Neural crest cell (in vitro differentiated cells): ENCODE measurements at places on chromosomes 5 and 9. TPM values are rescaled to one million over a fixed set of nuclear protein-coding genes. Genes with fewer than 3 reads are reported as not detected.

Gene ZNF354C
- 11.6 and 12.2 TPM in 2 replicates for total RNA-seq

Gene PCDHA11
- 6.5 and 6.8 TPM in 2 replicates for total RNA-seq

- no peak overlapping the region for H3K4me3 ChIP-seq
- no peak for DNase-seq
- H3K4me1 ChIP-seq = peaks cover 45% of the 10 kb centered on the region
- no peaks in the 10 kb centered on the region for H3K27me3 ChIP-seq
Observed at GRCh38 chr9:8823131-8823895, 1023.7 kb upstream of the DMAC1 start.

GRCh38 chr5:170470808-170471404 lies 32.9 kb upstream of the KCNIP1 start:
- no peaks in the 10 kb centered on the region for H3K36me3 ChIP-seq
- H3K4me3 ChIP-seq = no peak overlapping the region
- H3K27me3 ChIP-seq = no peaks in the 10 kb centered on the region

GRCh38 chr5:116989995-116990394 lies 415.4 kb upstream of the SEMA6A start:
- DNase-seq = peak; percentile 2
- H3K36me3 ChIP-seq = no peaks in the 10 kb centered on the region
- no peak overlapping the region for H3K4me3 ChIP-seq
- peaks cover 23% of the 10 kb centered on the region for H3K4me1 ChIP-seq
- no peaks in the 10 kb centered on the region for H3K27me3 ChIP-seq

GRCh38 chr5:8458038-8458383 lies 589.1 kb downstream of the MTRR start:
- no peak for DNase-seq
- H3K27me3 ChIP-seq = no peaks in the 10 kb centered on the region
- H3K4me1 ChIP-seq = peaks cover 38% of the 10 kb centered on the region
- no peak overlapping the region for H3K27ac ChIP-seq
- no peak overlapping the region for H3K4me3 ChIP-seq

DNA sequence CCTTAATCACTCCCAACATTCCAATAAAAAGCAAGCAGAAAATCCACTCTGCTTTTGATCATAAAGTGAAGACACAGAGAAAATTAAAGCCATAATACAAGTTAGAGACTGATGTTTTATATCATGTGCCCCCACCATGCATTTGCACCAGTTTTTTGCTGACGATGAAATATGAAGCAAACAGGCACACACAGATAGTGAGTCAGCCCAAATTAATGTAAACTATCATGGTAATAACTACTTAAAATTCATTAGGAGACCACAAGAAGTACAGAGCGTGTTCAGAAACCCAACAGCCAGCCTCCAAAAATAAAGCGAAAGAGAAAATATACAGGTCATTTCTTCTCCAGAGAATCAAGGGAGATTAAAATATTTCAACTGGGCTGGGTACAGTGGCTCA lies 46.4 kb upstream of the KDM4C start:
- H3K27ac ChIP-seq = no peak overlapping the region
- no peaks in the 10 kb centered on the region for H3K27me3 ChIP-seq

Gene PRRT1B
- total RNA-seq = not detected in 2 replicates

DNA sequence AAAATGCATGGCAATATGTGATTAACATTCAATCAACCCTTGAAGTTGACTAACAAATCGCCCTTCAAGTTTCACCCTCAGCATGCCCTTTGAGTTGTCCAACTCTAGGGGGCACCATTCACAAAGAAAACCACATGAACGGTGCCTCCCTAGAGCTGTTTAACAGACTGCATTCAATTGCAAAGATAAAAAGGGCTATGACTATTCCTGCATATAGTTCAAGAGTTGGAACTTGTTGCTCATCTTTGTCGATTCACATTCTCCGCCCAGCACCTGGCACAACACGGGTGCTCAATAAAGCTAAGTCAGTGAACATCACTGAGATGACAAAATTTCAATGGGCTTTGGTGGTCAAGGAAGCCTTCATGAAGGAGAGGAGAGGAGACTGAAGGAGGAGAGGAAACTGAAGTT lies 69.6 kb upstream of the SLC30A5 start:
- H3K27me3 ChIP-seq = no peaks in the 10 kb centered on the region
- H3K4me1 ChIP-seq = no peaks in the 10 kb centered on the region
- no peak overlapping the region for H3K4me3 ChIP-seq
- no peak for DNase-seq
- H3K36me3 ChIP-seq = no peaks in the 10 kb centered on the region

GRCh38 chr5:82164176-82164976 lies 113.8 kb downstream of the RPS23 start:
- H3K4me1 ChIP-seq = peaks cover 19% of the 10 kb centered on the region
- H3K4me3 ChIP-seq = no peak overlapping the region
- H3K27me3 ChIP-seq = no peaks in the 10 kb centered on the region
- H3K36me3 ChIP-seq = no peaks in the 10 kb centered on the region
- DNase-seq = no peak

- peaks cover 17% of the 10 kb centered on the region for H3K4me1 ChIP-seq
- DNase-seq = no peak
- H3K27ac ChIP-seq = no peak overlapping the region
- H3K27me3 ChIP-seq = no peaks in the 10 kb centered on the region
- no peak overlapping the region for H3K4me3 ChIP-seq
Observed at GRCh38 chr9:12922224-12922866, 147.5 kb downstream of the LURAP1L start.

DNA sequence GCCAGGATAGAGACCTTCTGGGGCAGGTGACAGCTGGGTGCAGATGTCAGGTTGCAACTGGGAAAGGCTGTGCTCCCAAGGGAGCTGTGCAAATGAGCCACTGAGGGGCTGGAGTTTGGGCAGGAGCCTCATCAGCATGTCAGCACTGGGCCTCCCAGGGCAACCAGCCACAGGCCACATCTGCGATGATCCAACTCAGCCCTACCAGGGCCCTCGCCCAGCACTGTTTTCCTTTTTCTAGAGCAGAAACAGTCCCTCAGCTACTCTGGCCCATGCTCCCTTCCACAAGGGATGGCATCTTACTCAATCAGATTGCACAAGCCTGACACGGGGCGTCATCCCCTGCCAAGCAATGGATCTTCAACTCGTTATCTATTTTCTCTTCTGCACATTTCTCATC lies 24.8 kb downstream of the NIPAL4 start:
- no peak overlapping the region for H3K27ac ChIP-seq
- H3K4me3 ChIP-seq = no peak overlapping the region
- H3K4me1 ChIP-seq = no peaks in the 10 kb centered on the region
- H3K36me3 ChIP-seq = peaks cover 12% of the 10 kb centered on the region
- DNase-seq = no peak
- no peaks in the 10 kb centered on the region for H3K27me3 ChIP-seq

DNA sequence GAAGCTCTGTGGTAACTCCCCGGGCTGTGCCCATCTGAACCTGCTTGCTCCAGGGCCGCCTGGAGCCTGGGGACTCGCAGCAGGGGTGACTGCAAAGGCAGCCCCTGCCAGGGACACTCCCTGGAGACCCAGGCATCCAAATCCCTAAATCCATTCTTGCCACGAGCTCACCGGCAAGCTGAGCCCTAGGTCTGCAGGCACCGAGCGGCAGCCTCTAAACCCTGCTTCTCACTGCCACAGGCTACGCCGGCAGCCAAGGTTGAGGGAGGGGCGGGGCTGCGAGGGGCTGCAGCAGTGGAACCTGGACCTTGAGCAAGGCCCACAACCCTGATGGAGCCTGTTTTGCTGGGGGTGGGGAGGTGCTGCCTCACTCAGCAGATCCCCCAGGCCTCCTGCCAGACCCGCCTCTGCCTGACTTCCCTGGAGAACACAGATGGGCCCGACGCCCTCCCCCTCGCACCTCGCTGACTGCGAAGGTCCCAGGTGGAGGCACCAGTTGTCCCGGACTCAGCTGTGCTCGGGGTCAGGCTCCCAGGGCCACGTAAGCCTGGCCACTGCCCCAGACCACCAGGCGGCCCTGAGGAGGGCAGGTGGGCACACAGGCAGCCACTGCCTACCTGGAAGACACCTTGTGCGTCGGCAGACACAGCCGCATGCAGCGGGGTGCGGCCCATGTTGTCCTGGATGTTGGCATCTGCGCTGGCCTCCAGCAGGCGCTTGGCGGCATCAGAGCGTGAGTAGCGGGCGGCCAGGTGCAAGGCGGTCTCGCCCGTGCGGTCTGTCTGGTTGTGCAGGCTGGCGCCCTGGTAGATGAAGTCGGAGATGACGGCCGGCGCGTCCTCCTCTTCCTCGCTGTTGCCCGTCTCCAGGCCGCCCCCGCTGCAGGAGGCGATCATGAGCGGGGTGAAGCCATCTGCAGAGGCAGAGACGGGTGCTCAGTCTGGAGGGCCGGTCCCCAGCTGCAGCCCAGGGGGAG lies 17.4 kb upstream of the SEC16A start:
- H3K4me1 ChIP-seq = no peaks in the 10 kb centered on the region
- DNase-seq = no peak
- no peak overlapping the region for H3K27ac ChIP-seq
- H3K36me3 ChIP-seq = peaks cover 2% of the 10 kb centered on the region
- no peak overlapping the region for H3K4me3 ChIP-seq

DNA sequence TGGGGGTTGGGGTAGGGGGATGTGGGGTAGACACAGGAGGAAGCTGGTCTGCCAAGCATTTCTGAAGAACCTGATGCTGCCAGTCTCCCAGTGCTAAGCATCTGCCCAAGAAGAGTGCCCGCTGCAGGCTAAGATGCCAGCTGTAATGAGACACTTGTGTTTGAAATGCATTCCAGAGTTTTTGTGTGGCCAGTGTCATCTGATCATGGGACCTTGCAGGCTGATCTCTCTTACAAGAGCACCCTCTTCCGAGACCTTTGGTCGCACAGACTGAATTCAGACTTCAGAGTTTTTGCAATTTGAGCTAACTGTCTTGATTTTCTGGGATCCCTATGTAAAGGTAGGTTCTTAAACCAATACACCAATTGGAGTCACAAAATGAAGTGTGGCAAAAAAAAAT lies 58.1 kb downstream of the DENND1A start:
- H3K4me3 ChIP-seq = no peak overlapping the region
- no peak for DNase-seq
- no peak overlapping the region for H3K27ac ChIP-seq
- H3K36me3 ChIP-seq = peaks cover 15% of the 10 kb centered on the region

DNA sequence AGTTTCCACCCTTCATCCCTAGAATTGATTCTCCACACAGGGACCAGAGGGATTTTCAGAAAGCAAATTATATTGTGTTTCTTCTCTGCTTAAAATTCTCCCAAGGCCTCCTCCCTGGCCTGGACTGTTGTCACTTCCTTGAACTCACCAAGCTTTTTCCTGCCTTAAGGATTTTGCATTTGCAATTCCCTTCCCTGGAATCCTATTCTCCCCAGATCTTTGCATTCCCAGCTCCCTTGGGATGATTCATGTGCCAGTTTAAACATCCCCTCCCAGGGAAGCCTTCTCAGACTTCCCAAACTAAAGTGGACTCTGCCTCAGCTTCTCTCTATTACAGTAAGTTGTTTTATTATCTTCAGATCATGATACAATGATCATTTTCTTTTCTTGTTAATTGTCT lies 35.2 kb upstream of the PDE8B start:
- H3K27ac ChIP-seq = no peak overlapping the region
- no peak overlapping the region for H3K4me3 ChIP-seq
- no peak for DNase-seq
- H3K4me1 ChIP-seq = no peaks in the 10 kb centered on the region
- no peaks in the 10 kb centered on the region for H3K36me3 ChIP-seq
- H3K27me3 ChIP-seq = peaks cover 21% of the 10 kb centered on the region

GRCh38 chr9:113530942-113531341 lies 67.4 kb downstream of the RGS3 start:
- no peak overlapping the region for H3K4me3 ChIP-seq
- H3K27me3 ChIP-seq = no peaks in the 10 kb centered on the region
- peaks cover 33% of the 10 kb centered on the region for H3K4me1 ChIP-seq
- no peak for DNase-seq

- no peak overlapping the region for H3K4me3 ChIP-seq
- H3K27me3 ChIP-seq = no peaks in the 10 kb centered on the region
- no peak for DNase-seq
- H3K36me3 ChIP-seq = no peaks in the 10 kb centered on the region
- H3K4me1 ChIP-seq = peaks cover 16% of the 10 kb centered on the region
Observed at GRCh38 chr5:142725231-142726187, 39.6 kb upstream of the FGF1 start.

Gene NR5A1
- 0.35 and 0.50 TPM in 2 replicates for total RNA-seq

Gene IFNA8
- total RNA-seq = not detected in 2 replicates

- H3K27me3 ChIP-seq = peaks cover 43% of the 10 kb centered on the region
- peak overlapping the region; percentile 81 for H3K4me3 ChIP-seq
- no peaks in the 10 kb centered on the region for H3K36me3 ChIP-seq
- DNase-seq = no peak
- peaks cover 13% of the 10 kb centered on the region for H3K4me1 ChIP-seq
Observed at GRCh38 chr9:126915281-126915816, 767 bp downstream of the RALGPS1 start.

- H3K4me1 ChIP-seq = no peaks in the 10 kb centered on the region
- no peak for DNase-seq
- no peak overlapping the region for H3K4me3 ChIP-seq
- peaks cover 19% of the 10 kb centered on the region for H3K27me3 ChIP-seq
- H3K27ac ChIP-seq = no peak overlapping the region
- H3K36me3 ChIP-seq = no peaks in the 10 kb centered on the region
Observed at GRCh38 chr5:95627971-95628810, 8.3 kb downstream of the GPR150 start.

Gene GRXCR2
- not detected in 2 replicates for total RNA-seq

Gene LMX1B
- 6.9 and 10.5 TPM in 2 replicates for total RNA-seq

Gene PCDHB3
- 5.4 and 5.7 TPM in 2 replicates for total RNA-seq

- DNase-seq = no peak
- no peaks in the 10 kb centered on the region for H3K36me3 ChIP-seq
- H3K27ac ChIP-seq = no peak overlapping the region
- no peaks in the 10 kb centered on the region for H3K4me1 ChIP-seq
- H3K27me3 ChIP-seq = peaks cover 6% of the 10 kb centered on the region
Observed at GRCh38 chr5:77231471-77232138, 21.1 kb downstream of the PDE8B start.

- no peaks in the 10 kb centered on the region for H3K27me3 ChIP-seq
- H3K4me3 ChIP-seq = no peak overlapping the region
- H3K27ac ChIP-seq = no peak overlapping the region
- H3K36me3 ChIP-seq = no peaks in the 10 kb centered on the region
- peaks cover 4% of the 10 kb centered on the region for H3K4me1 ChIP-seq
Observed at GRCh38 chr5:40386289-40386688, 293.4 kb upstream of the PTGER4 start.

GRCh38 chr9:127874301-127875221 lies 2.9 kb downstream of the AK1 start:
- peaks cover 19% of the 10 kb centered on the region for H3K4me1 ChIP-seq
- H3K36me3 ChIP-seq = no peaks in the 10 kb centered on the region
- DNase-seq = no peak
- H3K4me3 ChIP-seq = no peak overlapping the region
- H3K27me3 ChIP-seq = no peaks in the 10 kb centered on the region
- no peak overlapping the region for H3K27ac ChIP-seq

DNA sequence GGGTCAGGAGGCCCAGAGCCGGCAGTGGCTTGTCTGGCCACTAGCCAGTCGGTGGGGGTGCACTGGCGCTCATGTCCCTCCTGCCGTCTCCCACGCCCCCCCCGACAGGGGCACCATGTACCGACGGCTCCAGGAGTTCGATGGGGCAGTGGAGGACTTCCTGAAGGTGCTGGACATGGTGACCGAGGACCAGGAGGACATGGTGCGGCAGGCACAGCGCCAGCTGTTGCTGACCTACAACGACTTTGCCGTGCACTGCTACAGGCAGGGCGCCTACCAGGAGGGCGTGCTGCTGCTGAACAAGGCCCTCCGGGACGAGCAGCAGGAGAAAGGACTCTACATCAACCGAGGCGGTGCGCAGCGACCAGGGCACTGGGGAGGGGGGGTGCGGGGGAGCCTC lies 8.1 kb downstream of the TTC16 start:
- H3K27ac ChIP-seq = peak overlapping the region; percentile 19
- H3K4me3 ChIP-seq = no peak overlapping the region
- H3K4me1 ChIP-seq = peaks cover 8% of the 10 kb centered on the region
- no peaks in the 10 kb centered on the region for H3K27me3 ChIP-seq
- H3K36me3 ChIP-seq = no peaks in the 10 kb centered on the region

GRCh38 chr9:136159851-136160250 lies 41.2 kb upstream of the TMEM250 start:
- H3K36me3 ChIP-seq = no peaks in the 10 kb centered on the region
- H3K4me1 ChIP-seq = peaks cover 24% of the 10 kb centered on the region
- no peak for DNase-seq
